Fibroblast of mammary gland (primary cell): ENCODE measurements at places on chromosomes 1 and 21.

- DNase-seq: no peak
These were observed 60.4 kb upstream of the TINAGL1 start for GRCh38 chr1:31515936-31516335.

- no peak for DNase-seq
These were observed 1.3 kb downstream of the TRIM67 start for GRCh38 chr1:231162970-231163829.

DNA sequence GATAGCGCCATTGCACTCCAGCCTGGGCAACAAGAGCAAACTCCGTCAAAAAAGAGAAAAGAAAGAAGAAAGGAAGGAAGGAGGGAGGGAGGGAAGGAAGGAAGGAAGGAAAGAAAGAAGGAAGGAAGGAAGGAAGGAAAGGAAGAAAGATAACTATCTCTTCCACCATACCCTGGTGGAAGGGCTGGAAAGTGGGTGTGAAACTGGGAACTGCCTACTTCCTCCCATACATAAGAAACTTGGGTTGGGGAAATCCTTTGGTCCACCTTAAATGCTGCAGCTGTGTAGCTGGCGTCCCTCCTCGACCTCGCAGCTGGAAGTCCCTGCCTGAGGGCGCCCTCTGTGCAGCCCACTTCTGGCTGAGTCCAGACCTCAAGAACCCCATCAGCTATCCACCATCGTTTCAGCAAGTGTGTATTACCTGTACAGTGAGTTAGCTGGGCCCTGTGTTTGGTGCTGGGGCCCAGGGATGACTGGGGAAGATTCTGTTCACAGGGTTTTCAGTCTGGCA lies 4.6 kb upstream of the FAM167B start:
- DNase-seq: no peak

DNA sequence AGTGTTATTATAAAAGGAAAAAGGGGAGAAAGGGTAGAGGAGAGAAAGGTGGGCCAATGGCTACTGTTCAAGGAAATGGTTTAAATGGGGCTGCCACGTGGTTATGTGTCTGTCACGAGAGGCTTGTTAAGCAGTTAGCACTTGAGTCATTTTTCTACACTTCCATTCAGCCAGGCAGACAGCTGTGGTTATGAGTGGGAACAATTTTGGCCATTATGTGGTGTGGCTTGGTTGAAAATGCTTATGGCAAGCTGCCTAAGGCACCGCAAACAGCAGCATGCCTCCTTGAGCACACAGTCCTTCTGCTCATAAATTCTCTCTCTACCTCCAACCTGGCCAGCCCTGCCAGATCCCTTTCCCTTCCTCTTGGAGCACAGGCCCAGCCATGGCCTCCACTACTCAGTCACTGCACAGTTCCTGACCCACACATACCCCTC lies 3.2 kb upstream of the SRM start:
- peak; percentile 72 for DNase-seq

DNA sequence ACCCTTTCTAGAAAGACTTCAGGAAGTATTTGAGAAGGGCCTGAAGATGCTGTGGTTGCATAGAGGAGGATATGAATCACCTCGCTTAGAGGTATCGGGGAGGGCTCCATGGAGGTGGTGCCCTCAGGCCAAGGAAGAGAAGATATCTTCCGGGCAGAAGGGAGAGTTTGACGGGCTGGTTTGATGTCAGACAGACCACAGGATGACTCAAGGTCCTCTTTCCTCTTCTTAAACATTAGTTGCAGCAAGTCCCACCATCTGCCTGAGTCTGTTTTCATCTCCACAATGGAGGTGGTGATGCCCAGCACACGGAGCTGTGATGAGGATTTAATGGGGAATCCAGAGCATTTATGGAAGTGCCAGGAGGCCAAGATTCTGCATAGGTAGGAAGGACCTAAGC lies 25.1 kb upstream of the RUNX3 start:
- DNase-seq: peak; percentile 45
